ENCODE measurements at places on chromosomes 11 and 22. TPM values are rescaled to one million over a fixed set of nuclear protein-coding genes. Genes with fewer than 3 reads are reported as not detected.

The OLFML1 gene
- 12.3 TPM for total RNA-seq

The PNPLA3 gene
- 2.5 TPM for total RNA-seq

The NUP98 gene
- 47.8 TPM for total RNA-seq

The PCNX3 gene
- 32.6 TPM for total RNA-seq

The NLRP6 gene
- total RNA-seq: not detected

The CNTN5 gene
- not detected for total RNA-seq

The OR51B2 gene
- not detected for total RNA-seq

The C11orf21 gene
- total RNA-seq: not detected

The TNNI2 gene
- 1.3 TPM for total RNA-seq

The VSIG10L2 gene
- not detected for total RNA-seq

The GLYAT gene
- total RNA-seq: not detected

GRCh38 chr11:134398079-134398444 lies 14.0 kb downstream of the B3GAT1 start:
- DNase-seq: peak; percentile 79

GRCh38 chr11:31913985-31914384 lies 102.9 kb upstream of the PAX6 start:
- DNase-seq: no peak

DNA sequence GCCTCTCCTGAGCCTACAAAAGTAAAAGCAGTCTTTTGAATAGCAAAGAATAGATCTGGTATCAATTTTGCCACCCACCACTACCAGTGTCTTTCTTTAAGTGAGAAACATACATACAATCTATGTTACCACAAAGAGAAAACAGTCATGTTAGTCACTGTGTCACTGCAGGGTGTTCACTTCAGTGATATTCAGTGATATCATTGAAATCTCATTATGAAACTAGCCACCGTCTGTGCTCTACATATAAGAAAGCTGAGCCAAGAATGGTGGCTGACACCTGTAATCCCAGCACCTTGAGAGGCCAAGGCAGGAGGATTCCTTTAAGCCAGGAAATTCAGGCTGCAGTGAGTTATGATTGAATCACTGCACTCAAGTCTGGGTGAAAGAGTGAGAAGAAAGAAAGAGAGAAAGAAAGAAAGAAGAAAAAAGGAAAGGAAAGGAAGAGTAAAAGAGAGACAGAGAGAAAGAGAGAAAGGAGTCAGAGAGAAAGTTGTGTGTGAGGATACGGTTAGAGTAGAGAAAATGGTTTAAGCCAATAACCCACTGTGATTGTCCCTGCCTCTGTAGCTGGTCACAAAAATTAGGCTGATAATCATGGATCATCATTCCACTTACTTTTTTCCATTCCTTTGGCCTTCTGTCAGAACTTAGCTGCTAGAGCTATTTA lies 847.1 kb downstream of the FAM181B start:
- no peak for DNase-seq

GRCh38 chr11:103671143-103671651 lies 365.2 kb upstream of the DDI1 start:
- no peak for DNase-seq

DNA sequence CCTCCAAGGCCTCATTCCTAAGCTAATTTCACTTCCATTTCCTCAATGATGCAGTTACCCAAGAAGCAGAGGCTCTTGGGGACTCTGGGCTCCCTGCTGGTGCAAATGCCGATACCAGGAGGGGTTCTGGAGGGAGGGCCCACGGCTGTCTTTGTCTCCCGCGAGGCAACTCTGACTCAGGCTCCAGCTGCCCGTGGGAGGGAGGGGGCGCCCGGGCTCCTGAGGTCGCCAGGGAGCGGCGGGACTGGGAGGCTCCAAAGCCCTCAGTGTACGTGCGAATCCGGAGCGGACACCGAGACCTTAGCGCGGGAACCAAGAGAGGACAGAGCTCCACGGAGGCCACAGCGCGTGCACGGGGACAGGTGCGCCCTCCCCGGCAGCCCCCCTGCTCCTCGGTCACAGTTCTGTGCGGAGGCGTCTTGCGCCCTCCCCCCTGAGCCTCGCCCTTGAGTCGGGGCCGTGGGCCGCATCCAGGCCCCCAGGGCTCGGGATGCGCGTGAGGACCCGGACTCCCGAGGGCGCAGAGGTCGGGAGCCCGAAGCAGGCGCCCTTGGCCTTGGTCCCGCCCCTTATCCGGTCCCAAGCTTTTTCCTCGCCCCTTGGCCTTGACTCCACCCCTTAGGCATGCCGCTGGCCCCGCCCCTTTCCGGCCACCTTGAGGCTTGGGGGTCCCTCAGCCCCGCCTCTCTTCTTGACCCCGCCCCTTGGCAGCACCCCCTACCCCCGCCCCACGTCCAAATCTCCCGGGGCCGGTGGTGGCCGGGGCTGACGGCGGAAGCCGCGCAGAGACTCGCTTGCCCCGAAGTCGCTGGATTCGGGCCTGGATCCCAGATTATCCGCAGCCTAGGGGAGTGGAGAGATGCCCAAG lies 4.7 kb upstream of the SHISA8 start:
- no peak for DNase-seq

DNA sequence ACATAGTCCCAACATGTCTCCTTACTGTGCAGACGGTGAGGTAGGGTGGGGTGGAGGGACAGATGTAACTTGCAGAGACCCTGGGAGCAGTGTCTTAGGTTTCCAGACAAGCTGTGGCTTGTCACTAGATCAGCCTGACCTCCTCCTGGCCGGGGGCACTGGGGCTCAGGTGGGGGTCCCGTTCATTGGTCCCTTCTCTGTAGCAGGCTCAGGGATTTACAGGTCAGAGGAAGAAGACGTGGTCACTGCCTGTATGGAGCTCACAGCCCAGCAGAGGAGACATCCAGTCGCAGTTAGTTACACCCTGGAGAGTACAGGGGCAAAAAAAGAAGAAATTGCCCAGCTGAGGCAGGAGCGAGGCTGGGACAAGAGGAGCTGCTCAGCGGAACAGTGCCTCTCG lies 22.0 kb upstream of the TUB start:
- DNase-seq: peak; percentile 37

GRCh38 chr11:67564230-67564629 lies 19.4 kb upstream of the GSTP1 start:
- DNase-seq: no peak

- DNase-seq: no peak
These were observed 97.0 kb upstream of the LDLRAD3 start for GRCh38 chr11:35846874-35847273.

- no peak for DNase-seq
These were observed 901 bp upstream of the PARVA start for GRCh38 chr11:12376259-12377081.

DNA sequence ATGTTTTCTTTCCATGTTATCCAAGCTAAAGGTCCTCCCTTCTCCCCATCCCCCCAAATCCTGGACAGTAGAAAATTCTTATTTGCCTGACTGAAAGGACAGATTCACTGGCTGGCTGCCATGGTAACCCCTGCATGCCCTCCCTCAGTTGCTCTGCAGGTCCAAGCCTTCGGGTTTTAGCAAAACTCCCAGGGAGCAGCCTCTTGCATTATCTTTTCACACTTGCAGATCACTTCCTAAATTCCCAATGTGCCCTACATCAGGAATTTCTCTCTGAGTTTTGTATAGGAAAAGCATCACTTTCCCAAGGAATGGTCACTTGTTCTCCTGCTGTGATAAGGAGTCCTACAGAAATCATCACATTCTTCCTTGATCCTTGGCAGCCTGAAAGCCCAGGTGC lies 75.0 kb upstream of the TENM4 start:
- DNase-seq: no peak

DNA sequence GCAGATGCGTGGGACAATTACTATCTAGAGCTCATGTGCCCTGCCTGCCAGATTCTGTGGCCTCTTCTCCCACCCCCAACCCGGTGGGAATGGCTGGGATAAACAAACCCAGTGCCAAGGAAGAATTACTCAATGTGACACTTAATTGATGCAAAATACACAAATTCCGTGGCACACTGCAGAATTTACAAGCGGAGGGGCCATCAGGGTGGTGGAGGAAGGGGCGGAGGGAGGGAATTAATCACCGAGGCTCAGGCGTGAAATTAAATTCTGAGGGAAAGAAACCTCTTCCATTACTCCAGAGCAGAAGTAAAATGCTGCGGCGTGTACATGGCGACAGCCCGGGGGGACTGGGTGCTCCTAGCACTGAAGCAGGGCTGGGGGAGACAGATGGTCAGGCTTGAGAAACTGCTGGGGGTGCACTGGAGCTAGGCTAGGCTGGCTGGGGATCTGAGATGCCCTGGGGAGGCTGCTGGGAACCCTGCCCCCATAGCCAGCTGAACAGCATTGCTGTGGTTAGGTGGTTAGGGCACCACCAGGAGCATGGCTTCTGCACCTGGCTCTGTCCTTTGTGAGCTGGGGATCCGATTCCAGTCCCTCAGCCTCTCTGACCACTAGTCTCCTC lies 200.6 kb downstream of the CEP164 start:
- no peak for DNase-seq

DNA sequence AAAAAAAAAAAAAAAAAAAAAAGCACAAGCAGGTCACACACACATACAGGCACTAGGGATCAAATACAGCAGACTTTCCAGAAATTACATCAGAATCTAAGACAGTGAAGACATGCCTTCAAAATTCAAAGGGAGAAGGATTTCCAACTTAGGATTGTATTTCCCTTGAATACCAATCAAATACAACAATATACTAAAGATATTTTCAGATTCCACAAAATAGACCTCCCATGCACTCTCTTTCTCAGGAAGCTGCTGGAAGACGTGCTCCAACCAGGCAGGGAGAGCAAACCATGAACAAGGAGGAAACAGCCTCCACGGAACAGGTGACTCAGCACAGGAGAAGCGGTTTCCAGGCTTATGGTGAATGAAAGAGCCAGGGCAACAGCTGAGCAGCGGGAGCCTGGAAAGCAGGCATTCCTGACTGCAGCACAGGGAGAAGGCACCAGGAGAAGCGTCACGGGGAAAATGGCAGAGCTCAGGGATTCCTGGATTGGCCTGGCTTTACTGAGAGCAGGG lies 32.0 kb downstream of the TMEM184B start:
- no peak for DNase-seq

DNA sequence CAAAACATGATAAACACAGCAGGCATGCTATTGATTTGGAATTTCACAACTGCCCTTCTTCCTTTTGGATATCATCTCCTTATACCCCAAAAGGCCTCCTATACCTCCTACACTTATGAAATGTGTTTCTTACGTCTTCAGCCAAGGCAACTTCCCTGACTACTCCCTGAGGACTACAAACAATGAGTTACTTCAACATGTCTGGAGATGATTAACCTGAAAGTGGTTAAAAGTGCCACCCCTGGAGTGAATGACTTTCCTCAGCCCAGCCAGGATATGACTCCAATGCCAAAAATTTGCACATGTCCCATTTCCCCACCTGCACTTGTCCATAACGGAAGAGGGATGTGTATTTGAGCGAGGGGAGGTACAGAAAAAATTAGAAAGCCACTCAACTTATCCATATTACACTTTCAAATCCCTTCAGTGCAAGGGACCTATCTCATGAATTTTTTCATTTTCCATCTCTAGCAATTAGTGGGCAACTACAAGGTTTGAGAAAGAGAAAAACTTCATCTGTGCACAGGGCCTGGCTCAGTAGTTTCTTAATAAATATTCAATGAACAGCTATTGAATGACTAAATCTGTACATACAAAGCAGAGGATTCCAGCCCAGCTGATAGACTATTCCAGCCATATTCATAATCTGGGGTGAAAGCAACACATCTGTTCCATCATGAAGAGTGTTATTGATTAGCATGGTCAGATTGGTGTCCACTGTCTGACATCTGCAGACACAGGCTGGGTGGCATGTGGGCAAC lies 36.8 kb downstream of the KIRREL3 start:
- no peak for DNase-seq

DNA sequence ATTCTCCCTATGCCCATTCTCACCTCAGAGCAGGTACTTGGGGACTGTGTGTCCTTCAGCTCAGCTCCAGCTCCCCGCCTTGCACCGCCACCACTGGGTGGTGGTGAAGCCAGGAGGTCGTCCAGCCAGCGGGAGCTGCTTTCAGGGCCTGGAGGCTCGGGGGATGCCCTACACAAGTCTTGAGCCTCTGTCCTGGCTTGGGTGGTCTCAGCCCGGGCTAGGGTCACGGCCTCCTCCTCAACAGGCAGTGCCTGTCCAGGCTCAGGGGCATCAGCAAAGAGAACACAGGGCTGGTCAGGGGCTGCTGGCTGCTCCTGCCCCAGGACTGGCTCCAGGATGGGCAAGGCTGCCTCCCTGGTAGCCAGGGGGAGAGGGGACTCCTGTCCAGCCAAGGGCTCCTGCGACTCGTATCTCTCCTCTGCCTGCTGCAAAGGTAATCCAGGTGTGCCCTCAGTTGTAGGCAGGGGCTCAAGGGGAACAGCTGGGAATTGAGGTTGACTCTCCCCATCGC lies 12.2 kb downstream of the TNKS1BP1 start:
- peak; percentile 82 for DNase-seq

GRCh38 chr11:62497132-62497801 lies 49.3 kb downstream of the AHNAK start:
- no peak for DNase-seq

GRCh38 chr11:43573233-43573632 lies 107.3 kb upstream of the HSD17B12 start:
- DNase-seq: no peak

DNA sequence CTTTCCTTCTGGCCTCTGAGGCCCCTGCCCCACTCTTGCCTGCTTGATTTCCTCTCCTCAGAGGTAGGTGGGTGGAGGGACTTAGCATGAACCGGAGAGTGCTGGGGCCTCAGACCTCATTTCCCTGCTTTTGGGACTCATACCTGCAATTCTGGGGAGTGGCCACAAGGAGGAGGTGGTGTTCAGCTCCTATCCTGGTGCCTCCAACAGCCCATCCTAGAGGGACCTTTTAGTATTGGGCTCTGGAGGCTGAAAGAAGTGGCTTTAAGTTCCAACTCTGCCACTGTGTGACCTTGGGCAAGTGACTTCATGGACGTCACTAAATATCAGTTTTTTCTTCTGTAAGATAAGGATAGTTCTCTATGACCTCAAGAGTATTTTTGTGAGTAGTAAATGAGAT lies 98.6 kb downstream of the KIAA1671 start:
- DNase-seq: no peak

DNA sequence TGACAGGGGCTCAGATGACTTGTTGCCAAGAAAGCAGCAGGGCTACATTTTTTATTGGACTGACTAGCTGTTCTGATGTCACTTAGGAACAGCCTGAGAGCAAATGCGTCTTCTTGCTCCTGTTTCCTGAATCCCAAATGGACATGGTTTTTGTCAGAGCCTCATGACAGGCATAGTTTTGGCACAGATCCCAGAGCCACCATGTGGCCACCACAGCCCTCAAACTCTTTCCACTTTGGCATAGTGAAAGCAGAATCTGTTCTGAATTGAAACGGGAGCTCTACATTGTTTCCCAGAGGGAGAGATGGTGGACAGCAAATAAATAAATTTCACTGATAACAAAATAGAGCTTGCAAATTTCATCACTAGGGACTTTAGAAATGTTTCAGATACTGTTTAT lies 222.2 kb downstream of the C11orf87 start:
- no peak for DNase-seq

GRCh38 chr22:49632199-49633009 lies 195.3 kb downstream of the BRD1 start:
- DNase-seq: no peak

Measured in chondrocyte (in vitro differentiated cells).